Muscle of back (tissue), 13 donors: ENCODE measurements at places on chromosomes 2 and 18.
A peak's percentile ranks its signal among the peaks of the same experiment; 100 is the strongest.

DNA sequence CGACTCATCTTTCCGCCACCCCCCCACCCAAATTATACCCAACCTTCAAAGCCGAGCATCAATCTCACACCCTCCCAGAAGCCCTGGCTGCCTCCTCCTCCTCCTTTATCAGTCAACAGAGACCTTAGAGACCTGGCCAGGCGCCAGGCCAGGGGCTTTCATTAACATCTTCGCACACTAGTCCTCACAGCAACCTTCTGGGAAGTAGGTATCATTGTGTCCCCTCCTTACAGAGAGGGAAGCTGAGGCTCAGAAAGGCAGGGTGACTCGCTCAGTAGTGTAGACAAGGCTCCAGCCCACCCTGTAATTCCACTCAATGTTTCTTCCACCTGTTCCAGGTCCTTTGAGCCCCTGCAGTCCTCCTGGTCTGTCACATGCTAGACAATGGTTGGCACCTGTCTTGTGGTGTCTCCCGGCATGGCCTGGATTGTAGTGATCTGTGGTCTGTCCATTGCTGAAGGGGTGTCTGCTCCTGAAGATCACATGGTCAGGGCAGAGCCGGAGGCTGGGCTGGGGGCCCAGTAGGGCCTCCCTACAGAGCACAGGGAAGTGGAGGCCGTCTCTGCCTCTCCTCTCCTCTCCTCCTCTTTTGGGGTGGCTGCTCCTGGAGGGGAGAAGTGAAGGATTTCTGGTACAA, 36.0 kb downstream of the KLHL29 start:
- no peak for DNase-seq

- no peak for DNase-seq
Observed at GRCh38 chr2:133541376-133541775, 26.9 kb downstream of the NCKAP5 start.

- DNase-seq = peak; percentile 19
Observed at GRCh38 chr18:32772581-32773381, at the start of gene KLHL14. KLHL14 (minus strand) TSS chr18:32773023; CDS start chr18:32770591, 2,432 bp downstream.

DNA sequence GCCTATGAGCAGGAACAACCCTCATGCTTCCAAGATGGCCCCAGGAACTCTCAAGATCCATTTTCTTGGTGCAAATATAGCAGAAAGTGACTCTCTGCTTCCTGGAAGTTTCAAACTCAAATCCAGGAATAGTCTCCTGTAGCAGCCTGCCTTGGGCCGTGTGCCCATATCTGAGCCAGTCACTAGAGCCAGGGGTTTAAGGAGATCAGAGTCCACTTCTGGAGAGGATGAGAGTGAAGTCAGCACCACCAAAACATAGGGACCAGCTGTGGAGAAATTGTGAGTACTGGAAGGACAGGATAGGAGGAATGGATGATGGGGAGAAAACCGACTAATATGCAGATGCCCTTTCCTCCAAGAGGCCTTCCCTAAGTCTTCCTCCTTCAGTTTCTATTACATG, 33.2 kb downstream of the PSD4 start:
- DNase-seq = no peak

DNA sequence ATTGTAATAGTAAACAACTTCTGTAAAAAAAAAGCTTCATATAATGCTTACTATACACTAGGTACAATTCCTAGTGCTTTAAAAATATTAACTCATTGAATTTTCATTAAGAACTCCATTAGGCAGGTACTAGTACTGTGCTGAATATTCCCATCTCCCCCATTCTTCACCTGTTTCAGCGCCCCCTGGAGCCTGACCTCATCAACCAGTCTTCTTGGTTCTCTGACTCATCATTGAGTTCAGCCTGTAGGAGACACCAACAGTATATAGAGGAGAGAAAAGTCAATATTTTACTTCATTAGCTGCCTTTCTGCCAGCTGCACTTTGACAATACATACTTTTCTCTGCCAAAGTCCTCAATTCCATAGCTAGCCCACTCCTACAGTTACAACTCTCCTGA, 1009.9 kb upstream of the KLHL29 start:
- DNase-seq = no peak

DNA sequence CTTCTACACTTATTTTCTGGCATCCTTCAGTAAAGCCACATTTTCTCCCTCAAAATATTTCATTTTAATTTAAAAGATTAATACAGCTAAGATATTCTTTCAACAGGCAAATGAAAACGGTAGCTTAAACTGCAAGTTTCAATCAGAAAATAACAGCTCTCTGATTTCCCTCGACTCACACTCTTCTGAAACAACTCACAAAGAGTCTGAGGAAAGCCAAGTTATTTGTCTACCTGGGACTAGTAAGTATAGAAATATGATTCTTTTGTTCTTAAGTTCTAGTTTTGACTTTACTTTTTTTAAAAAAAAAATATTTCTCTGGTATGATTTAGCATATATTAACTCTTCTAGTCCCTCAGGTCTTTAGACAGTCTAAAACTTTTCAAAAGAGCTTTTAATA, 27.2 kb downstream of the CEP192 start:
- no peak for DNase-seq

DNA sequence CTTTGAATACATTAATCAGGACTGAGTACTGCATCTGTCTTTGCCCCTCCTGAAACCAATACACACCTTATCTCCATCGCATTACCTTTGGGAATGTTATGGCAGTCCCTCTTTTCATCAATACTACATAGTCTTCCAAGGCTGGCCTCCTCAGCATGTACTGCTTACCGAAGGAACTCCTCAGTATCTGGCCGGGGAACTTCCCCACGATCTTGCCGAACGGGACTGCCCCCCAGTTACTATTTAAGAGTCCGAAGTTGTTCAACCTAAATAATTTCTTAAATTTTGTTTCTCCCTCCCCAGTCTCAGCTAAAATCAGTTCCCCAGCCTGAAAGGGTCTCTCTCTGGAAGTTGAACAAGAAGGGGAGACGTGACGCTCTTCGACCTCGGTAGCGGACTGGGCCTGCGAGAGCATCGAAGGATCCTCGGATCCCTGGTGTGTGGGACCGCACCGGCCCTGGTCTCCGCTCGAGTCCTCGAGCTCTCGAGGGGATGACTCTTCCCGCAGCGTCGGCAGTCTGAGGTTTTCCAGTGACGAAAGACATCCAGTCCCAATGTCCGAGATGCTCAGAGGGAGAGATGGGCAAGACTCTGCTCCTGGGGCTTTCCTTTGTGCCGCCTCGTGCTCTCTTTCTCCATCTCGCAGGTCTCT, 489 bp downstream of the TRMT61B start:
- no peak for DNase-seq

DNA sequence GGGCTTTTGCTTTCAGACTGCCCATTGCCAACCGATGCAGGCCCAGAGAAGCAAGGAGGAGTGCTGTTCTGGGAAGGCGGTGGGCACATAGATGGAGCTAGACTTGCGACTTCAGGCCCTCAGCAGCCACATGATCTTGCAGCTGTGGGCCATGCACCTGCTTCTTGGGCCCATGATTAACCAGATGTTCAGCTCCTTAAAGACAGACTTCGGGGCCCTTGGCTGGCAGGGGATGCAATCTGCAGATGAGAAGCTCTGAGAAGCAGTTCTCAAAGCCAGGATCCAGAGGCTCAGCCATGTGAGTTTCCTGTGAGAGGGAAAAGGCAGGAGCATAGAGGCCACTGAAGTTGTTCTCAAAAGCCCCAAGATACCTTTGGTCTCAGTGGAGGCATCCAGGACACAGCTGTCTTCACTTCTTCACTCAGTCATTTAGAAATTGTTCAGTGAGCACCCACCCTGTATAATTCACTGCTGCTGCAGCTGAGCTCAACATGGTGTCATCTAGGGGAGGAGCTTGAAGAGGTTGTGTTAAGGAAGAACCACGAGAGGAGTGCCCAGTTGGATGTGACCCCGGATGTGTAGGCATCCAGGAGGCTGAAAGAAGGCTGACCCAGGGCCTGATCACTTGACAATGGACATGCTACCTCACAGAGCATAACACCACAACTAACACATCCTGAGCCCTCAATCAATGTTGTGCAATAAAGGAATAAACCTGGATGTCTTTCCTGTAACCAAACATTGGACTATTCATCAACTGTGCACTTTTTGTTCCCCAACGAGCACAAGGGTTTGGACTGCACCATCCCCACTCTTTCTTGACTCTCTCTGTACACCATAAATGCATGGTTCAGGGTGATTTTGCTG, 44.7 kb upstream of the TMEM200C start:
- no peak for DNase-seq

DNA sequence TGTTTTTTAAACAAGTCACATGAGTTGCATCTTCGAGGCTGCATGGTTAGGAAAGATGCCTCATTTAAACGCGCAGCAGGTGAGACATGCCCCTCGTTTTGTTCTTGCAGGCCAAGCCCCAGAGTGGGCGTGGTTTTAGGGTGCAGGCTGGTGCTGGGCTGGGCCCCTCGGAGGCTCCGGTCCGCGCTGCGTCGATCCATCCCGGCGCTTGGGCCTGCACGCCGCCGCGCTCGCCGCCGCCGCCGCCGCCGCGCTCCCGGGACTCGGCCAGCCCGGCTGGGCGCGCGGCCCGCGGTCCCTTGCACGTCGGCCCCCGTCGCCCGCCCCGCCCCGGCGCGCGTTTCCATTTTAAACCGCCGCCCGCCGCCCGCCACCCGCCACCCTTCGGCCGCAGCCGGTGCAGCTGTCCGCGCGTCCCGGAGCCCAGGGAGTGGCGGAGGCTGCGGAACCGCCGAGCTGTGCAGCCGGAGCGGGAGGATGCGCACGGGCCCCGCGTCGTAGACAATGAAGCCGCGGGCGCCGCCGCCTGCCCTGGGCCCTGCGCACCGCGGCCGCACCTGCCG, 175.5 kb downstream of the AGAP1 start:
- peak; percentile 91 for DNase-seq

DNA sequence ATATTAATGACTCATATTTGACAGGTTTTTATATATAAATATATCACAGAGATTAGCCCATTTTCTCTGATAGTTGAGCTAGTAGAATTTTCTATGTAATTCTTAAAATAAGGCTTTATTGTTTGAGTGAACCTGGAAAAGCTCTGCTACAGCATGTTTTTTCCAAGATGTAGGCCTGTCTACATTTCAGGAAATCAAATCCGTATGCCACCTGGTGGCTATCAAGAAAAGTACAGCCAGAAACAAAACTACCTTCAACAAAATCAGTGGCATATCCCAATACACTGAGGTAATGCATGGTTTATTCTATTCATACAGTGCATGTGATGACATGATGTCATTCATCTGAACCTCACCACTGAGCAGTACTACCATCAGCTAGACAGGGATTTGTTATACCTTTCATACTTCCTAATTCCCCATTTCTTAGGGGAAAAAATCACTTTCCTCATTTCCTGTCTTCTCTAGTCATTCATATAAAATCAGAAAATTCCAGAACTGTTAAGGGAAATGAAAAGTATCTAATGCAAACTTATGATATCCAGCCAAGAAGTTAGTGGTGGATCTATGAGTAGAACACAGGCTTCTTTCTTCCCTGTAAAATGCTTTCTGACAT, 310.4 kb upstream of the SYT4 start:
- DNase-seq = no peak

DNA sequence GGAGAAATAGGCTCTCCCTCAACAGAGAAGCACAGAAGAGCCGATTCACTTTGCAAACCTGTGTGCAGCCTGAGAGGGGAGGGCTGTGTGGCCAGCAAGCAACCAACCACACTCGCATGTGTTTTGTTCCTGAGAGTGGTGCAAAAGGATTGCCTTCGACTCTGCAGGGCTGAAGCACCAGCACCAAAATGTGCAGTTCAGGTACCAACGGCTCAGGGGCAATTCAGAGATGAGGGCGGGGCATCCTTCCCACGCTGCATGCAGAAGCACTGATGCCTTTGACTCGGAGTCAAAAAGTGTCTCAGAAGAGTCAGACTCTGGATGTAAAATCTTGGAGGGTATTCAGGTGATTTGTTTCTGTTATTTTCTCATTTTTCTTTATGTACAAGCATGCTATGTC, 55.5 kb downstream of the DCDC2C start:
- no peak for DNase-seq

- no peak for DNase-seq
Observed at GRCh38 chr2:233462826-233463470, 103.6 kb downstream of the USP40 start.

DNA sequence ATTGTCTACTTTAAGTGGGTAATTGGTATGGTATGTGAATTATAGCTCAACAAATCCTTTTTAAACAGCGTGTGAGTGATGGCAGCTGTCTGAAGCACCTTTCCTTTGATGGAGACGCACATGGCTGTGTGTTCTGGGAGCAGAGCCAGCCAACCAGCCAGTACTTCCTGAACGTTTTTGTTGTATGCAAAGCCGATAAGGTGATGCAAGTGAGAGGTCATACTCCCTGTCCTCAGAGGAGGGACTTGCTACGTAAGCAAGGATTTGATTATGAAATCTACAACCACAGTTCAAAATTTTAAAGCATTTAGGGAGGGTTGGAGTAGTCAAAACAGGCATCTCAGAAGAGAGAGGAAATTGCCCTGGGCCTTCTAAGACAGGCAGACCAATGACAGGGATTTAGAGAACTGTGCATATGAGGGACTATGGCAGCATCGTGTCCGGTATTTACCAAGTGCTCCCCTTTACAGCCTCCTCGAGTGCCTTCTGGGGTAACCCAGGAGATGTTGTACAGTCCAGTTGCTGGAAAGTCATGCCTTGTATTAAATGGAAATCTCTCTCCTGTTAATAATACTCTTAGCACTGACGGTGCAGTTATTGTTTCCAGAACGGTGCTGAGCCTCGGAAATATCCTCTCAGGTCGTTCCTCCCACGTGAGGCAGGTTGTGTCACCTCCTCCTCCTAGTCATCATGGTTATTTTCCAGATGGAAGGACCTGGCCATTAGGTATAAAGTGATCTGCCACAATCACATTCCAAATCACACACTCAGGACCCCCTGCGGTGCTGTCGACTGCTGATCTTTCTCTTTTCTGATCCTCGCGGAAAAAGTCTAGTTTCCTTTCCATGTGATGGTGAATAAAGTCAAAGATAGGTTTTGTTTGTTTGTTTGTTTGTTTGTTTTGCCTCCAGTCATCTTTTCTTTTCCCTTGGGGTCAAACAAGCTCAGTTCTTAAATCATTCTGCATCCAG, 28.4 kb downstream of the ARHGEF4 start:
- DNase-seq = peak; percentile 28

GRCh38 chr2:218557941-218558340, 10.2 kb downstream of the USP37 start:
- DNase-seq = no peak

DNA sequence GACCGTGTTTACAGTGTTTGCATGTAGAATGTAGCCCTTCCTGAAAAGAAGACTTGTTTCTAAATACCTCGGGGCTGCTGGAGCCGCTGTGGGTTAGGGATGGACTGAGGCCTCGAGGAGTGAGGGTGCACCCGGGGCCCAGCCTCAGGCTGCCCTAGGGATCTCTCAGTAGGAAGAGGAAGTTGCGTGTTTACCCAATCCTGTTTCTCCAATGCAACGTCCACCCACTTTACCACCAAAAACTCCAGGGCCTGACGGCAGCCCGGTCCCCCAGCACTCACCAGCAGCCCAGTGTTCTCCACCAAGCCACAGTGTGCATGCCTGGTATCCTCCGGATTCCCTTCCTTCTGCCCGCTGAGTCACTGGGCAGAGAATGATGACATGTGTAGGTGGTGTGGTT, 255.8 kb downstream of the GLI2 start:
- no peak for DNase-seq

GRCh38 chr2:216520112-216520511, 21.5 kb downstream of the RPL37A start:
- DNase-seq = no peak

GRCh38 chr2:218805627-218806026, 23.7 kb downstream of the CYP27A1 start:
- peak; percentile 61 for DNase-seq

GRCh38 chr2:137206069-137206468, 440.7 kb downstream of the THSD7B start:
- DNase-seq = no peak

GRCh38 chr2:25215948-25216679, 47.7 kb upstream of the POMC start:
- peak; percentile 91 for DNase-seq

GRCh38 chr2:191500884-191501560, 176.9 kb upstream of the NABP1 start:
- peak; percentile 81 for DNase-seq
